ENCODE measurements at places on chromosomes 2 and 18.

GRCh38 chr2:205858881-205859441 is 176.7 kb downstream of the NRP2 start:
- DNase-seq: no peak

GRCh38 chr2:37851428-37851827 is 73.7 kb upstream of the RMDN2 start:
- DNase-seq: no peak

DNA sequence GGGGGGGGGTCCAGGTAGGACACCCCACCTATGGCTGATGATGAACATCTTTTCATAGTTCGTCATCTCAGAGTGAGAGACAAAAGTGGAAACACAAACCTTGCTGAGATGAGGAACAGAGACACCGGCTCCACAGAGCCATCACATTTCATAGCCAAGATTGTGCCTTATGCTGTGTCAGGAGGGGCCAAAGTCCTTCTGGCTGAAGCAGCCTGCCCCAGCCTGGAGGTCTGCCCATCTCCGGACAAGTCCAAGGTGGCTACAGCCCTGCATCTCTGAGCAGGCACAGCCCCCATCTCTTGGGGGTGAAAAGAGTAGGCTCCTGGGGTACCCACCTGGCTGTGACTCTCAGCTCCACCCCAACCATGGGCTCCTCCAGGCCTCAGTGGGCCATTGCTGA is 70.3 kb downstream of the ZBTB7C start:
- DNase-seq: no peak

GRCh38 chr2:200509235-200509611 is 645 bp downstream of the KCTD18 start:
- no peak for DNase-seq

DNA sequence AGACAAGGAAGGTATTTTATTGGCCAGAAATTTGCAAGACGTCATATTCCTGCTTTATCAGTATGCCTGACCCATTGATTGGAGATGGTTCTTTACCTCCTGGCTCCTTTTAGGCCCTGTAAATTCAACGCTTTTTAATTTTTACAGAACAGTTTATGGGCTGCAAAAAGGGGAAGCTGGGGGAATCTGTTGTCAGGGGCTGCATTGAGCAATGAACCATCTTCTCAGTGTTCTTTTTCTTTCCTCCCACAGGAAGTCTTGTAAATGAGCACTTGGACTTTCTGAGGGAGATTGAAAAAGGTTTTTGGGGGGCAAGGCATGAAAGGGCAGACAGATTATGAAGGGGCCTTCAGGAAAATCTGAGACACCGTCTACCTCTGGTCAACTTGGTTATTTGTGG is 503.6 kb upstream of the TNP1 start:
- no peak for DNase-seq

- no peak for DNase-seq
Measured at GRCh38 chr2:25056098-25056821, 14.4 kb downstream of the EFR3B start.

- DNase-seq: no peak
Measured at GRCh38 chr18:12477606-12478005, 69.9 kb downstream of the PRELID3A start.

- no peak for DNase-seq
Measured at GRCh38 chr2:14544247-14544646, 88.3 kb upstream of the LRATD1 start.

DNA sequence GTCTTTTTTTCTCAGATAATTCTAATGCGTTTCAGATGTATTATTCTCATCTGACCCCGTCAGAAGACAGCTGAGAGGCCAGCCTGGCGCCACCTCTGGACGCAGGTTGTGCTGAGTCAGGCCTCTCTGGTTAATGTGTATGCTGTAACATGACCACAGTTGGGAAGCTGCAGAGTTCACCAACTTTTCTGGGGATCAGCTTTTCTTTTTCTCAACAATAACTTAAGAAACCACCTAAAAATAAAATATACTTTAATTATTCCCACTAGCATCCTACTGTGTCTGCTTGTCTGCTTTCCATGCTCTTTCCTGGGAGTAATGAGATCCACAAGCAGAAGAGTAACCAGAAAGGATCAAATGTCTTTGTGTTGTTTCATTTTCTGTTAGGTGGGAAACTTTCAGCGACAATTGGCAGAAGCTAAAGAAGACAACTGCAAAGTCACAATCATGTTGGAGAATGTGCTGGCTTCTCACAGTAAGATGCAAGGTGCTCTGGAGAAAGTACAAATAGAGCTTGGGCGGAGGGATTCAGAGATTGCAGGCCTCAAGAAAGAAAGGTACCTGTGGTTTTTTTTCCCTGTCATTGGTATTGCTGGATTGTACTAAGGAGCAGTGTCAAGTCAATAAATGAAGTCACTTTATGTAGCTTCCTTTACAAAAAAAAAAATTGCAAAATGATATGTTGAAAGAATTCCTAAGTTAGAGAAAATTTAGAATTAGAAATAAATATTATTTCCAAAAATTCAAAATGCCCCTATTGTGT is 79.8 kb downstream of the CCDC150 start:
- no peak for DNase-seq

DNA sequence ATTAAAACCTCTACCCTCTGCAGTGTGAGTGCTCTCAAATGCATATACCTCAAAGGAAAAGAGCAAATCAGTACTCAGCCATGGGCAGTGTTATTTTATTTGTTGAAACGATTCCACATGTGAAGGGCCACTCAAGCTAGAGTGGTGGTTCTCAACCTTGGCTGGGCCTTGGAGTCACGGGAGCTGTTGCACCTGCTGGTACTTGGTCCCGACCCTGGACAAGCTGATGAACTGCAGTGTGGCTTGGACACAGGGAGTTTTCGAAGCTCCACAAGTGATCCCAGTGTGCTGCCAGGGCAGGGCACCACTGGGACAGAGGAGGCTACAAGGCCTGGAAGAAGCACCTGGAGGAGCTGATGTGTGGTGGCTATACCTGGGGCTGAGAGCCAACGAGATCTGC is 19.7 kb downstream of the GNLY start:
- no peak for DNase-seq

- DNase-seq: no peak
Measured at GRCh38 chr2:88601286-88601685, 26.0 kb downstream of the EIF2AK3 start.

GRCh38 chr2:40310303-40310702 is 141.6 kb downstream of the SLC8A1 start:
- no peak for DNase-seq

GRCh38 chr2:199462956-199463692 is 5.4 kb upstream of the SATB2 start:
- DNase-seq: no peak

- no peak for DNase-seq
Measured at GRCh38 chr18:76566987-76567386, 71.9 kb upstream of the ZNF516 start.

- no peak for DNase-seq
Measured at GRCh38 chr2:222494104-222494739, 69.9 kb downstream of the SGPP2 start.

DNA sequence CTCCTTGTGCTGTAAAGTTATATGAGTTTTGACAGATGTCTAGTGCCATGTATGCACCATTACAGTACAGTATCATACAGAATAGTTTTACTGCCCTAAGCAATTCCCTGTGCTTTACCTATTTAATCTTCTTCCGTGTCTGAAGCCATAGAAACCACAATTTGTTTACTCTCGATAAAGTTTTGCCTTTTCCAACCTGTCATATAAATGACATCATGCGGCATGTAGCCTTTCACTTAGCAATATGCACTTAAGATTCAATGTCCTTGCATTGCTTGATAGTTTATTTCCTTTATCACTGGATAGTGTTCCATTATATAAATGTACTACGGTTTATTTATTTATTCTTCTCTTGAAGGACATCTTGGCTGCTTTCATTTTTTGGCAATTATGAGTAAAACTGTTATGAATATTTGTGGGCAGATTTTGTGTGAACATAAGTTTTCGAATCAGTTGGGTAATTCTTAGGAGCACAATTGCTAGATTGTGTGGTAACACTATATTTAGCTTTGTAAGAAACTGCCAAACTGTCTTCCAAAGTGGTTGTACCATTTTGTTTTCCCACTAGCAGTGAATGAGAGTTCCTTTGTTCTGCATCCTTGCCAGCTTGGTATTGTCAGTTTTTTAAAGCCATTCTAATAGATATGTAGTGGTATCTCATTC is 136.8 kb upstream of the MAP3K20 start:
- DNase-seq: no peak

GRCh38 chr18:657311-658000 is at the start of gene TYMS:
Gene TYMS, plus strand, starts transcription at chr18:657653. Its CDS starts 90 bp downstream, at chr18:657743.
- DNase-seq: peak; percentile 22

DNA sequence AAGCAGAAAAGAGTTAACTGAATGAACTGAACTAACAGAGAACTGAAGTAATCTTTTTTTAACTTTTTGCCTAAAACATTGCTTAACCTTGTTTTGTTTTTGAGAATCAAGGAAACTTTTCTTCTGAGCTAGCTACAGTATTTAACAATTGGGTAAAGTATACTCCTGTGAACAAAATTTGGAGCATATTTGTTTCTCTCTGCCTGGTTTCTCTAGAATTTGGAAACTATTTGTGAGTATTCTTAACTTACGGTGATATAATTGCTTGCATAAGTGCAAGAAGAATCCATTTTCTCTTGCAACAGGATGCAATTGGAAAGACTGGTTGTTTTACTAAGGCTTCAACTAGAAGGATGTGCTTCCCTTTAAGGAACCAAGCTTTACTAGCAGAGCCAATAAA is 65.9 kb upstream of the FAM98A start:
- DNase-seq: no peak

- no peak for DNase-seq
Measured at GRCh38 chr2:210461401-210461800, 15.2 kb downstream of the LANCL1 start.

DNA sequence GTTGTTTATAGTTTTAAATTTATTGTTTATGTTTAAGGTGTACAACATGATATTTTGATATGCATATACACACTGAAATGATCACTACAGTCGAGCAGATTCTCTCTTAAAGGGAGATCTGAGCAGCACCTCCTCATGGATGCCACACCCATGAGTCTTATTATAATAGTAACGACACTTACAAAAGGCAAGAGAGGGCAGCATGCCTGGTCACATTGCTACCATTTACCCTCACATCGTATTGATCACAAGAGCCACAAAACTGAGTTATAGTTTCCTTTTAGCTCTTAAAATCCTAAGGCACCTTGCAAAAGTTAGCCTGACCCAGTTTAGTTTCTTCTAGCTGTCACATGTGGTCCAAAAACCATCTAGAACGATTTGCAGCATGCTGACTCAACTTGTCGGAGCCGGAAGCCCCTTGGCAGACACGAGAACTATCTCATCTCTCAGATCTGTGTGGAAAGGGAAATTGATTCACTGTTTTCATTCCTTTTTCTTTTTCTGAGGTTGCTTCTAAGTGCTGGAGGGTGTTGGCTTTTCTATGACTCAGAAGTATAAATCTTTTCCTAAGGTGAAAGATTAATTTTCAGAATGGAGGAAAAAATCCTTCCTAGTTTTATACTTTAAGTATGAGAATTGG is 85.3 kb downstream of the CDC42EP3 start:
- peak; percentile 73 for DNase-seq

GRCh38 chr2:72212486-72212855 is 64.8 kb upstream of the CYP26B1 start:
- DNase-seq: no peak

DNA sequence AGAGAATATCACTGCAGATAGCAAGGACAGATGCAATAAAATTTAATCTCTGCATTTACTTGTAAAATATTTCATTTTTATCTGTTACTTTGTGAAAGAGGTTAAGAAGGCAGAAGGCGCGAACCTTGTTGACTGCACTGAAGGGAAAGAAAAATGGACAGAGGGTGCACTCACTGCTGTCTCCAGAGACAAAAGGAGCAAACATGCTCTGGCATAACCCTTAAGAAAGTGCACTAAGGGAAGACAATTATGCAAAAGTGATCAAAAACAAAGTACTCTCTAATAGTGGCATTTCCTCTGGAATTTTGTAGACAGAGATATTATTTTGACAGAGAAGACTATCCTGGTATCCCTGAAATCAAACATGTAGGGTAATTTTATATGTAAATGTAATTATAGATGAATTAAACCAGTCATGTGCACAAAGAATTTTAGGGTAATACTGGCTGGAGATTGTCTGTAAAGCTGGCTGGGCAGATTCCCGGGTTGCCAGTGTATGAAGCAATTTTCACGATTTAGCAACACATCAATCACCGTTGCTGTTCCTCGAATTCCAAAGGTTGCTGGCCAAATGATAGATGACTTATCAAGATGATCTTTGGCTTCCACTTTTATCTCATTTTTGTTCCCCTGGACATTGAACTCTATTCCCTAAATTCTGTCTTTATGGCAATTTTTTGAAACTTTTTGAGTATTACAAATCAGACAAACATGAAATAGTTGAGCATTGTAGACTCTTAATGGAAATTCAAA is 1176.9 kb downstream of the SUCLG1 start:
- DNase-seq: no peak

- DNase-seq: no peak
Measured at GRCh38 chr18:48534364-48534763, 4.5 kb upstream of the CTIF start.

DNA sequence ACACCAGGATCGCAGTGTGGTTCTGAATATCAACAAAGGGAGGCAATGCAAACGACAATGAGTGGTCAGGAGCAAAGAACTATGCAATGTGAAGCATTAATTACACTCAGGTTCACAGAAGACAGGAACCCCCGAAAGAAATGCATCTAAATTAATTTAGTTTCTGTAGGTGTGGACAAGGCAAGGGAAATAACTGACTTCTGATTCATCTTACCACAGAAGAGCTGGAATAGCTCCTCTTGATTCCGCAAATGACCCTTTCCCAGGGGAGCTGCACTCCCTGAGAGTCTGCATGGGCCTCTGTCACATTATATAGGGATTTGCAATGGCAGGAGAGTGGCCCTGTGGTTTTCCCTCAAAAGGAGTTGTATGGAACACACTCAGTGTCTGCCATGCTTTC is 263.9 kb upstream of the APCDD1 start:
- no peak for DNase-seq

All from activated T-cell treated with anti-CD3 and anti-CD28 coated beads for 24 hours (primary cell).